ENCODE measurements at places on chromosomes 11 and 22.
A peak's percentile ranks its signal among the peaks of the same experiment; 100 is the strongest.

DNA sequence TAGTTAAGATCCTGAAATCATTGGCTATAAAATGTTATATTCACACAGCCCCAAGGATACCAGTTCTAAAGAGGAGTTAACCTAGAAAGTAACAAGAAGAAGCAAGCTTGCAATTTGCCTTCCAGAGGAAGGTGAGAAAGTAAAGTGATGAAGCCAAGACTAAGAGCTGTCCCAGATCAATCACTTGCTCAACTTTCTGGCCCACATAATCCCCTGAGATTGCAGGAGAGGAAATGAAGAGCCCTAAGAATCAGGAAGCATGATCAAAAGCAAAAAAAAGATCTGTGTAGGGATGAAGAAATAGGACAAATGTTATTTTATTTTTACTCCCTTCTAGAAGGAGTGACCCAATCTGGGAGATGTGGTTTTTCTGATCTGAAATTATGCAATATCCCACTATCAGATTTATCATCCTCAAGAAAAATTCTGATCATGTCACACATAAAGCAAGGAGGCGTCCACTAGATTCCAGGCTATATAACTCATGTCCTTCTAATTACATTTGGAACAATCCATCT is 180.3 kb upstream of the GUCY1A2 start:
- DNase-seq: no peak

DNA sequence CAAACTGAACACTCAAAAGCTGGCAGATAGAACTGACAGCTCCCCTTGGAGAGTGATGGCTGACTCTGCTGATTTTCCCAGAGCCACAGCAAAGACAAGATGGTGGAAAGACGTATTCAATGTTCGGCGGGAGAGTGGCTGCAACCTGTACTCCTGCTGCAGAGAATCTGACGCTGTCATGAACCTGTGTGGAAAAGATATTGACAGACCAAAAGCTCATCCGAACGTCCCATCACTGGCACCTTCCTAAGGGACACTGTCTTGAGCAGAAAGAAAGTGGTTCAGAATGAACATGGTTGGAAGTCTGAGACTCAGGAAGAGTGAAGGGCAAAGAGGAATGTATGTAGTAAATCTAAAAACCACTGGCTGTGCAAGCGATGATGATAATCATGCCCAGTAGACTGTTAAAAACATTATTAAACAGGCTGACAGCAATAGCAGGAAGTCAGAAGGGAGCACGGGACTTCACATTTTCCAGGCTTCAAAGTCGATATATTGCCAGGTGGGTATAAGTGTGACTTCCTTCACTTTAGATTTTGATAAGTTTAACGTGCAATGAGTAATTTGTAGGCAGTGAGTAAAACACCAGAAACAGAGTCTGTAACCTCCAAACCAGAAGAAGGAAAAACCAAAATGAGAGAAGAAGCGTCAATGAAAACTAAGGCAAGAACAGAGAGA is 6.2 kb upstream of the IL17REL start:
- no peak for DNase-seq

- no peak for DNase-seq
Measured at GRCh38 chr22:42280140-42280539, 9.7 kb upstream of the TCF20 start.

GRCh38 chr11:115578275-115578674 is 74.1 kb upstream of the CADM1 start:
- no peak for DNase-seq

- peak; percentile 64 for DNase-seq
Measured at GRCh38 chr11:108498046-108498815, at the start of gene POGLUT3. TSS of gene POGLUT3 (minus strand) at chr11:108498384. CDS start at chr11:108498366, 18 bp downstream.

- DNase-seq: no peak
Measured at GRCh38 chr11:116123739-116124138, 619.5 kb upstream of the CADM1 start.

DNA sequence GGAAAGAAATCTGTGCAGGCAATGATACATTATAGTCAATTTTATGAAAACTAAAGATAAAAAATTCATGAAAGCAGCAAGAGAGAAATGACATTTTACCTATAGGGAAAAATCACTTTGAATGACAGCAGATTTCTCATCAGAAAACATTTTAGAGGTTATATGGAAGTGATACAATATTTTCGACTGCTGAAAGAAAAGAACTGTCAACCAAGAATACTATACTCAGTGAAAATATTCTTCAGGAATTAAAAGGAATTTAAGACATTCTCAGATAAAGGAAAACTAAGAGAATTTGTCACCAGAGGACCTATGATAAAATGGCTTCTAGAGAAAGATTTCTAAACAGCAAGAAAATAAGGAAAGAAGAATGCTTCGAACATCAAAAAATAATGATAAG is 820.8 kb downstream of the DLG2 start:
- DNase-seq: no peak

GRCh38 chr11:33067294-33067693 is 27.9 kb downstream of the TCP11L1 start:
- DNase-seq: no peak

DNA sequence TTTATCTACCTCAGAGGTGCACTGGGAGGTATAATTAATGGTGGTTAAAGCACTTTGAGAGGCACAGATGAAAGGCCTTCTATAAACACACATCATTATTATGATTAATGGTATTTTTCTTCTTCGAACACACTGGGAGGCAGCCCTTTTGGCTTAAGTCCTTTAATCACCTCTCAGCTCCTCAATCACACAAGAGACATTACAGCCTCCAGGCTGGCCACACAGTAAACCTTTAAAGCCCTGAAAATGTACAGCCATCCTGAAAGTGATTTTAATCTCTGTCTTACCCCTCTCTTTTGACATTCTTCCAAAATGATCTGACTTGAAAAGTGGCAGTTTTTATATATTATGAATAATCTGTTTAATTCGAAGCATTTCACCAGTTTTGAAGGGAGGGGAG is 54.3 kb upstream of the VSTM5 start:
- no peak for DNase-seq

GRCh38 chr11:128961645-128962044 is 19.0 kb upstream of the TP53AIP1 start:
- no peak for DNase-seq

GRCh38 chr11:128879817-128880216 is 11.3 kb upstream of the KCNJ5 start:
- DNase-seq: no peak

GRCh38 chr11:127616158-127616557 is 615.6 kb upstream of the KIRREL3 start:
- DNase-seq: no peak

GRCh38 chr11:407651-408123 is 7.1 kb downstream of the SIGIRR start:
- no peak for DNase-seq

DNA sequence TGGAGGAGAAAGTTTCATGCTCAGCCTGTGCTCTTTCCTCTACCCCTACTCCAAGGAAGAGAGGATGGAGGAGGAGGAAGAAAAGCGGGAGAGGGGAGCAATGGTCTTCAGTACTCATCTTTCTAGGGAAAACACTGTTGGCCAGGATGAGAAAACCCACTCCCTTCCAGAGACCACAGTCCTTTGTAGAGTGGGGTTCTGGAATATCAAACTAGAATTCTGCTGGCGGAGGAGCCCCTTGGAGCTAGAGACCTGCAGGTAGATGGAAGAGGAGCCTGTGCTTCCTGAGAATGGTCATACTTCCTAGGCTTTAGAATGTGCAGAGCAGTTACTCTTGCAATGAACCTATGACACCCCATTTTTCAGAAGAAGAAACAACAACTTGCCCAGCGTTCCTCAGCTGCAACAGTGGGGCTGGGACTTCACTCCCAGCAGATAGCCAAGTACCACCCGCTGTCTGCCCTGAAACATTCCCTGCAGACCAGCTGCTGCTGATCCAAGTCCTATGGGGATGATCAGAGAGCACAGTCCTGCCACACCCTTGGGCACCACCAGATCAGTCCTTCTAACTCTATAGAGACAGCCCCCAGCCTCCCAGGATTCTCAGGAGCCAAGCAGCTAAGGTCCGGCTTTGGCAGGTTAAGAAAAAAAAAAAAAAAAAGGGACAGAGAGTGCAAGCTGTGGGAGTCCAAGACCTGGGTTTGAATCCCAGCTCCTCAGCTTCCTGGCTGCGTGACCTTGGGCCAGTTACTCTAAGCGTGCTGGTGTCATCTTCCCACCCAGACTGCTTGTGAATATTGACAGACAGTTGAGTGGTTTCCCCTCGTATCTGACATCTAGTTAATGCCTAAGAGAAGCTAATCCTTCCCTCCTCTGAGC is 664 bp downstream of the PTGDR2 start:
- no peak for DNase-seq

- no peak for DNase-seq
Measured at GRCh38 chr11:131168839-131169713, 201.3 kb upstream of the NTM start.

DNA sequence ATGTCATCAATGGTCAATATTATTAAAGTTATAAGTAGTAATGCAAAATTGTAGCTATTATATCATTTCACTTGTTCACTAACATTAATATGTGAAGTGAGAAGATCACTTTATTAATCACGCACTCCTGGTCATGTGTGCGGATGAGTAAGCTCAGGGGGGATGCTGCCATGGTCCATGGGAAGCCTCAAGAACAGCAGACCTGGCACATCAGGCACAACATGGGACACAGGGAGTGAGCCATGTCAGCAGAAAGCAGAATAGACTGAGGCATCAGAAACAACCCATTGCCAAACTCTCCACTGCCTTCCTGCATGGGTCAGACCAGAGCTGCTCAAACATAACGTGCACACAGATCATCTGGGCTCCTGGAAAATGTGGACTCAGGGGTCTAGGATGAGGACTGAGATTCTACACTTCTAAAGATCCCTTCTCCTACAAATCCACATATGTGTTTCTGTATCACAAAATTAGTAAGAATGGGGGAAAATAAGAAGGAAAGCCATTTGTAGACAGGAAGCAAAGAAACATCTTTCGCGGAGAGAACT is 63.8 kb upstream of the VPREB1 start:
- DNase-seq: no peak

GRCh38 chr22:50363166-50363802 is 20.2 kb downstream of the PPP6R2 start:
- no peak for DNase-seq

GRCh38 chr11:73347067-73347466 is 29.1 kb upstream of the RELT start:
- DNase-seq: no peak

DNA sequence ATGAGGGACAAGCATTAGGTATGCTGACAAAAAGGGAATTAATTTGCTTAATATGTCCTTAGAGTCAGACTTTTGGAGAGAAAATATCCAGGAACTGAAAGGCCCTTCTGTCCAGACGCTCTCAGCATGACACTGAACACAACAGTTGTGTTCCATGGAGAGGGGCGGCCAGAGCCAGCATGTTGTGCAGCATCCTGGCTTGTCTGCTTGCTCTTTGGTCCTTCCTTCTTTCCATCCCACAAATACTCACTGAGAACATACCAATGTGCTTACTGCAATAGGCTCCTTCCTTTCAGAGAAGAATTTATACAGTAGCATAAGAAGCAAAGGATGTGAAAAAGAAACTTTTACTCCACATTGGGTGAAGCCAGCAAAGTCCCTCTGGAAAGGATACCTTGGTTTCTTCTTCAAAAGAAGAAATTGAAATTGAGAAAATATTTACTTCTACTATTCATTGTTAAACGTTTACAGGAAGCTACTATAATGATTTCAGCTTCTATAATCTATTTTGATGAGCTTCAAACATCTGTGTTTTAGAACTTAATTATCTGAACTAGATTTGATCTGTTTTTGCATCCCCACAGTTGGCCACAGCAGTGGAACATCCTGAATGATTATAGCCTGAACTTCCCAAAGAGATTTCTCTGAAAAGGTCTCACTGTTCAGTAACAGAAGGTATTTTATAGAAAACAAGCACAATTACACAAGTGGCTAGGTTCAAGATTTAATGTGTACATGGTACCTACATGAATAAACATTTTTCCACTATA is 304.1 kb upstream of the PITPNB start:
- peak; percentile 15 for DNase-seq

- DNase-seq: no peak
Measured at GRCh38 chr22:29344137-29344536, 28.6 kb upstream of the RASL10A start.

- peak; percentile 75 for DNase-seq
Measured at GRCh38 chr11:33829430-33830141, 55.3 kb upstream of the FBXO3 start.

GRCh38 chr22:40504285-40505249 is 132.0 kb downstream of the MRTFA start:
- DNase-seq: no peak

- DNase-seq: no peak
Measured at GRCh38 chr11:85828640-85828978, 17.7 kb upstream of the SYTL2 start.

DNA sequence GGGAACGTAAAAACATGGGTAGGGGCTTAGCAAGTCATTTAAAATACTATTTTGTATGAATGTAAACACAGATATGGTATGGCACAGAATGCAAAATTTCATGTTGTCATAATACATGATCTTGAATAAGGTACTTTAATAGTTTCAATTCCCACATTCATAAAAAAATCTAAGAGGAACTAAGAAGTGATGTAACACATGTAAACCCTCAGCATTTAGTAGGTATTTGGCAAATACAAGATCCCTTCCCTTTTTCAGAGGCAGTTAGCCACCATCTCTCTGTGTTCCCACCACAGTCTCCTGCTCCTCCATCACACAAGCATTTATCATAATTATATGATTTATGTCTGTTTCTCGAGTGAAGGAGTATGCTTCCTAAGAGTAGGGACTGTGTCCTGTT is 251.8 kb downstream of the TENM4 start:
- no peak for DNase-seq

DNA sequence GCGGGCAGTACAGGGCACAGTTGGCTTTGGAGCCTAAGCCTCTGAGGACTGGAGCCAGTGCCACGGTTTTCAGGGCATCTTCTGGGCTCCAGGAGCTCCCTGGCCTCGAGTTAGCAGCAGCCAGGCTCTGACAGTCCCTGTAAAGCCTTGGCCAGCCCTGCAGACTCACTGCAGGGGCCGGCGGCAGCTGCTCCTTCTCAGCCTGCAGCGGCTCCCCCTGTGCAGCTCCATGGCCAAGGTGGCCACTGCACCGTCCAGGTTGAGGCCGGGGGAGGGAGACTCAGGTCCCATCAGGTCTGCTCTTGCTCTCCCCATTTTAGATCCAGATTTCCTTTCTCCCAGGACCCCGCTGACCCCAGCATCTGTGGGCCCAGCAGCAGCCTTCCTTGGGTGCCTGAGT is 1461.1 kb downstream of the BRD1 start:
- DNase-seq: no peak

DNA sequence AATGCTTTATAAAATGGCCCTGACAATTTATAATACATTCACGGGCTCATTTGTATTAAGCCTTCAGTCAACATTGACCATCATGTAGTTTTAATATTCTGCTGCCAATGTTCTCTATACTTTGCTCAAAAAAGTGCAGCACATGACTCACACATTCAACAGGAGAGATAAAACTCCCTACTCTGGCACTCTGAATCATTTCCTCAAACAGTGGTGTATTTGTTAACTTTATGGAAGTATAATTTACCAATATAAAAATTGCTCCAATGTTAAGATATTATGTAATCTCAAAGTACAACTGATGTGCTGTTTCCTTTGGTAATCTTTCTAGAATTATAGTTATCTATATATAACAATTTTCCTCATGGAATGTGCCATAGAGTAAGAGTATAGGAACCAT is 39.9 kb downstream of the MAML2 start:
- DNase-seq: no peak

Measured in hepatic stellate cell (primary cell).